IPS DF 6.9 (cell line): ENCODE measurements at places on chromosomes 7 and 10.

DNA sequence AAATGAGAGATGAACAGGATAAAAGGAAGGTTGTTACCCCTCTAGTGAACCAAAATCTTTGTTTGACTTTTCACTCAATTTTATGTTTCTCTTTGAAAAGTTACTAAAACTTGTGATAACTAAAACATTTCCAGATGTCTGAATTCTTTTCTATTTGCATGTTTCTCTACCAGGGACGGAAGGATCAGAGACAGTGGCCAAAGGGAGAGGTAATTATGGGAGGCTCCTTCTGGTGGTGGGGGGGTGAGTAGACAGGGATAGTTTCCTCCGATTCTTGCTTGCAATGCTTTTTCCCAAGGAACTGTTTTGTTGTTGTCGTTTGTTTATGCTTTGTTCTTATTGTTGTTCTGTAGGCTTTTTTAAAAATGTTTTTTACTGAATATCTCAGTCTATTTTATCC is 374.8 kb downstream of the INHBA start:
- H3K27ac ChIP-seq: no peak overlapping the region
- no peaks in the 10 kb centered on the region for H3K27me3 ChIP-seq
- H3K4me3 ChIP-seq: no peak overlapping the region
- H3K4me1 ChIP-seq: no peaks in the 10 kb centered on the region
- no peaks in the 10 kb centered on the region for H3K36me3 ChIP-seq
- no peak for DNase-seq

GRCh38 chr10:101218351-101219138 is 10.7 kb downstream of the LBX1 start:
- H3K36me3 ChIP-seq: no peaks in the 10 kb centered on the region
- peaks cover 93% of the 10 kb centered on the region for H3K27me3 ChIP-seq
- no peak overlapping the region for H3K27ac ChIP-seq
- DNase-seq: no peak
- H3K4me1 ChIP-seq: 0 out of 2 replicates have a peak, but pooled peaks cover under 1% of the 10 kb centered on the region
- no peak overlapping the region for H3K4me3 ChIP-seq

GRCh38 chr7:16446508-16446907 is 19.0 kb downstream of the SOSTDC1 start:
- no peaks in the 10 kb centered on the region for H3K4me1 ChIP-seq
- no peak for DNase-seq
- no peaks in the 10 kb centered on the region for H3K27me3 ChIP-seq
- H3K4me3 ChIP-seq: no peak overlapping the region
- no peaks in the 10 kb centered on the region for H3K36me3 ChIP-seq

DNA sequence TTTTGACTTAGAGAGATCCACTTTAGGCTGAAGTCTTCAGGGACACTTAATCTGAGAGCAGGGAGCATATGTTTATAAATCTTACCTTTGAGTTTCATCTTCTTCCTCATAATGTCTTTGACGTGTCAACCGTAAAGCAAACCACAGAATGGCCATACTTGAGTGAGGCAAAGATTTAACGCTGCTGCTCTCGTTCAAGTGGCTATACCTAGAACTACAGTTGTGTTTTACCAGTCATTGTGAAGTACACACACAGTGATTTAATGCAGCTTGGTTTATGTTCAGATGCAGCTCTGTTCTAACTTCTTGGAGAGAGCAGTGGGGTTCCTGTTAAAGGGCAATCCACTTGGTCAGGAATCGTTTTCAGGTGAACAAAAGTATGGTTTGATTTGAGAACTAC is 39.9 kb upstream of the GOT1 start:
- H3K4me1 ChIP-seq: no peaks in the 10 kb centered on the region
- H3K4me3 ChIP-seq: no peak overlapping the region
- H3K27me3 ChIP-seq: no peaks in the 10 kb centered on the region
- H3K36me3 ChIP-seq: no peaks in the 10 kb centered on the region
- no peak overlapping the region for H3K27ac ChIP-seq

DNA sequence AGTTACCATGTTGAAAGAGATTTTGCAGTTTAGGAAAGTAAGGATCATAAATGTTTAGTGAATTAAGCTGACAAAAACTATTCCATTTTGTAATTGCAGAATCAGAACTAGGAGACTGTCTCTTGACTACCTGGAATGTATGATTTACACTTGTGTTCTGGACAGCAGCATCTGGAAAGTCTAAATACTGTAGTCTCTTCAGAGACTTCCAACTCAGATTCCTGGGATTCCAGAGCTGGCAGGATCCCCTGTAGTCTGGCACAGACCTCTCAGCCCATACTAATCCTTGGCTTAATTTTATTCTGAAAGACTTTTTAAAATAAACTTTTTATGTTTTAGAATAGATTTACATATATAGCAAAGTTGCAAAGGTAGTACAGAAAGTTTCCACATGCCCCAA is 452.7 kb downstream of the DPP6 start:
- no peaks in the 10 kb centered on the region for H3K27me3 ChIP-seq
- H3K4me3 ChIP-seq: no peak overlapping the region
- H3K4me1 ChIP-seq: no peaks in the 10 kb centered on the region
- no peak overlapping the region for H3K27ac ChIP-seq
- no peaks in the 10 kb centered on the region for H3K36me3 ChIP-seq

DNA sequence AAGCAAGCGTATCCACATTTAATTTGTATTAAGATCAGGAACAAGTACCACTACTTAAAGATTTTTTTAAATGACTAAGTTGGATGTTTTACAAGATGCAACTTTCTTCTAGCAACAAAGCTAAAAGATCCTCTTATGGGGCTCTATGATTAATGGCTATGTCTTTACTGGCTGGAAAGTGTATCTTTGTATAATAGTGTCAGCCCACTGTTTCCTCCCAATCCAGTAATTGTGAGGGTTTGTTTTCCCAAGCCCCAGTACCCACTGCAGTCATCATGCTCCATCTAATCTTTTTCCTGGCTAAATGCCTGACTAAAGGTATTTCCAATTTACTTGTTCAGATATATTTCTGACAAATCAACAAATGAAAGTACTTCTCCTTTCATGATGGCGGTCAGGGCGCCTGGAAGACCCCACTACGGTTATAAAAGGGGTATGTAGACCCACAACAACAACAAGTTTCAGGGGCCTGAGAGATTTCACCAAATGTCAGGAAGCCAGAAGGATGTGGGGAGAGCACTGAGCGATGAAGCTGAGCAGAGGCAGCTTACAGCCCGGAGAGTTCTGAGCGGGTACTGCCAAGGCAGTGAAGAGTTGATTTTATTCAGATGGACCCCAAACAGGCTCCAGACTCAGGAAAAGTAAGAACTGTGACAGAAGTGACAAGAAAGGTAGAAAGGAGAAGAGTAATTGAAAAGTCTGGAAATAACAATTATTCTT is 222.6 kb upstream of the KLF14 start:
- no peaks in the 10 kb centered on the region for H3K36me3 ChIP-seq

GRCh38 chr7:135697276-135698049 is 30.5 kb downstream of the SLC13A4 start:
- H3K27me3 ChIP-seq: no peaks in the 10 kb centered on the region
- H3K36me3 ChIP-seq: no peaks in the 10 kb centered on the region
- DNase-seq: no peak
- no peak overlapping the region for H3K4me3 ChIP-seq
- no peaks in the 10 kb centered on the region for H3K4me1 ChIP-seq

GRCh38 chr10:113539789-113540188 is 13.1 kb upstream of the HABP2 start:
- 0 out of 2 replicates have a peak, but pooled peaks cover under 1% of the 10 kb centered on the region for H3K27me3 ChIP-seq
- no peak overlapping the region for H3K4me3 ChIP-seq
- no peaks in the 10 kb centered on the region for H3K4me1 ChIP-seq
- no peaks in the 10 kb centered on the region for H3K36me3 ChIP-seq
- H3K27ac ChIP-seq: no peak overlapping the region

DNA sequence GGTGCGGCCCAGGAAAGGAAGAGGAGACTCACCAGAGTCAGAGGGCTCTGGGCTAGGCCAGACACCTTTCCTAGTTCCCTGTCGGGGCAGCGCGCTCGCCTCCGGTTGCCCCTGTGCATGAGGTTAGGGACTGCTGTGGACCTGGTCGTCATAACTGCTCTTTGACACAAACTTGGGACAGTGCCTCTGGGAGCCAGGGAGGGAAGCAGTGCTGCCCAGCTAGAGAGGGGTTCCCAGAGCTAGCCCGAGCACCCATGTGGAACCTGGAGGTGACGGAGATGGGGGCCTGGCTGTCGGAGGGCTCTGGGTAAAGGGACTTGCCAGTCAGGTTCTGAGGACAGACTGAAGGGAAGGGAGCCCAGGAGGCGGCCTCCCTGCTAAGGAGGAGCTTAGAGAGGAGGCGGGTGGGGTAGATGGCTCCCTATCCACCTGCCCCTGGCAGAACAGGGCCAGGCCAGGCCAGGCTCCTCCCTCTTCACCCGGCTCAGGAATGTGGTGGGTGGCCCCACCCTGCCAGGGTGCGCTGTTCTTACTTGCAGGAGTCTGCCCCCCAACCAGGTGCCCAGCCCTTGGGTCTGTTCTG is 29.7 kb downstream of the AGAP3 start:
- H3K27me3 ChIP-seq: no peaks in the 10 kb centered on the region
- H3K36me3 ChIP-seq: peaks cover 13% of the 10 kb centered on the region
- H3K4me3 ChIP-seq: peak overlapping the region; percentile 37; the same call in 1 of the 2 replicates
- no peak for DNase-seq
- H3K27ac ChIP-seq: no peak overlapping the region

GRCh38 chr10:117240621-117241529 is at the start of gene SLC18A2:
Gene SLC18A2, plus strand, starts transcription at chr10:117241114. Its CDS starts 580 bp downstream, at chr10:117241694.
- H3K27me3 ChIP-seq: peaks cover 1% of the 10 kb centered on the region; the same call in 1 of the 2 replicates
- no peak for DNase-seq
- no peaks in the 10 kb centered on the region for H3K36me3 ChIP-seq
- peak within 1 kb of the TSS; percentile 83 for H3K4me3 ChIP-seq

DNA sequence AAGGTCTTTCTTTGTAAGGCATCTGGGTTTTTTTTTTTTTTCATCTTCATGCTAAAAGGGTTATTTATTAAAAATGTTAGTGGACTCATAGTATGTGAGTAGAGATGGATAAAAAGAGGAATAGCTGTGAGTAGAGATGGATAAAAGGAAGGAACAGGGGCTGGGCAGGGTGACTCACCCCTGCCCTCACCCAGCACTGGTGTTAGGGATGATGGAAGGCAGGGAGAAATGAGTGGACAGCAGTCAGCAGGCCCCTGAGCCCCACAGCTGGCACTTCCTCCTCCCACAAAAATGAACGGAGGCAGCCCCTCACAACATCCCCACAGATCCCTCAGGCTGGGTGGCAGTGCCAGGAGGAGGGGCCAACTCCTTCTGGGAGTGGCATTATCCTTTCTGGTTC is 39.3 kb downstream of the ANTXRL start:
- no peaks in the 10 kb centered on the region for H3K27me3 ChIP-seq
- H3K27ac ChIP-seq: no peak overlapping the region
- H3K4me1 ChIP-seq: 0 out of 2 replicates have a peak, but pooled peaks cover 2% of the 10 kb centered on the region
- H3K4me3 ChIP-seq: no peak overlapping the region
- DNase-seq: no peak

- no peaks in the 10 kb centered on the region for H3K27me3 ChIP-seq
- H3K27ac ChIP-seq: no peak overlapping the region
- H3K4me1 ChIP-seq: no peaks in the 10 kb centered on the region
Observed at GRCh38 chr7:22882106-22882505, 59.5 kb upstream of the TOMM7 start.

- no peaks in the 10 kb centered on the region for H3K27me3 ChIP-seq
- H3K27ac ChIP-seq: no peak overlapping the region
- no peaks in the 10 kb centered on the region; the same call in 1 of the 2 replicates for H3K4me1 ChIP-seq
- no peaks in the 10 kb centered on the region for H3K36me3 ChIP-seq
- no peak overlapping the region for H3K4me3 ChIP-seq
- DNase-seq: no peak
Observed at GRCh38 chr7:55527307-55527706, 45.0 kb downstream of the VOPP1 start.

DNA sequence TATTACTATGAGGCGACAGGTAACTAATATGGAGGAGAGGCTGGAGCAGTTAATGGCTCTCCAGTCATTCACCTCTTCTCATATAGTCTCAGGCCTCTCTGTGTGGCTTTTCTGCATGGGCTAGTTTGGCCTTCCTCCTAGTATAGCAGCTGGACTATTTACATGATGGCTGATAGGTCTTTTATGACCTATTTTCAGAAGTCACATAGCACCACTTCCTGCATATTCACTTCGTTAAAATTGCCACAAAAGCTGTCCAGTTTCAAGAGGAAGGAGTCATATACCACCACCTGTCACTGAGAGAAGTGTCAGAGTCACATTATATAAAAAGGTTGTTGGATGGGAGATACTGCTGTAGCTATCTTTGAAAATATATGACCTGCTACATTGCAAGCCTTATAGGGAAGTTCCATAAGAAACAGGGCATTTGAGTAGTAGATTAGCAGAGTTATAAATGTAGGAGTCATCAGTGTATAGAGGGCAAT is 8.0 kb upstream of the DMTF1 start:
- H3K36me3 ChIP-seq: no peaks in the 10 kb centered on the region
- no peak overlapping the region for H3K4me3 ChIP-seq
- no peak overlapping the region for H3K27ac ChIP-seq
- DNase-seq: no peak

- H3K27ac ChIP-seq: no peak overlapping the region
- no peaks in the 10 kb centered on the region for H3K27me3 ChIP-seq
- DNase-seq: no peak
- H3K4me3 ChIP-seq: no peak overlapping the region
- H3K4me1 ChIP-seq: peaks cover 3% of the 10 kb centered on the region
Observed at GRCh38 chr7:104926601-104927041, 87.4 kb upstream of the KMT2E start.

DNA sequence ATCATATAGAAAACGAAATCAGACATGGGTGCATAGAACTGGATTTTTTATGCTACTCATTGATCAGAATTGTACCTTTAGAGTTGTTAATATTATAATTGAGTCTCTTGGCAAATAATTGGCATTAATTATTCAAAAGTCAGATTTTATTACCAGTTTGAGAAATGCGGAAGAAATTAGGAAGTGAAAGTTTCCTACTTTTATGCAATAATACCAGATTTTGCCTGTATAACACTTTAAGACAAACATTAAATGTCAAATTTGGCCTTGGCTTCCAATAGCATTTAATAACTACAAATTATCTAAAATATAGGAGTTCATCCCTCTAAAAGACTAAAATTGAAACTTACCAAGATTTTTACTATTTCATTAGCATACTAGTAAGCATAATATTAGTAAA is 6.8 kb upstream of the TFEC start:
- H3K36me3 ChIP-seq: no peaks in the 10 kb centered on the region
- DNase-seq: no peak
- H3K27me3 ChIP-seq: no peaks in the 10 kb centered on the region
- H3K4me3 ChIP-seq: no peak overlapping the region
- H3K27ac ChIP-seq: no peak overlapping the region

- H3K27ac ChIP-seq: no peak overlapping the region
- no peaks in the 10 kb centered on the region for H3K4me1 ChIP-seq
- no peak for DNase-seq
- H3K27me3 ChIP-seq: no peaks in the 10 kb centered on the region
Observed at GRCh38 chr7:35599061-35599460, 95.9 kb downstream of the HERPUD2 start.
